COR-L47 (cell line): ENCODE measurements at places on chromosomes 4 and X.

GRCh38 chr4:71004281-71004851 lies 10.9 kb downstream of the DCK start:
- DNase-seq: no peak

GRCh38 chr4:24428850-24429249 lies 155.5 kb downstream of the DHX15 start:
- DNase-seq: no peak

- DNase-seq: no peak
Observed at GRCh38 chr4:13209600-13209999, 274.5 kb downstream of the RAB28 start.

- no peak for DNase-seq
Observed at GRCh38 chr4:156961196-156962057, 10.2 kb downstream of the PDGFC start.

- DNase-seq: no peak
Observed at GRCh38 chr4:52617336-52618020, 41.6 kb downstream of the USP46 start.

DNA sequence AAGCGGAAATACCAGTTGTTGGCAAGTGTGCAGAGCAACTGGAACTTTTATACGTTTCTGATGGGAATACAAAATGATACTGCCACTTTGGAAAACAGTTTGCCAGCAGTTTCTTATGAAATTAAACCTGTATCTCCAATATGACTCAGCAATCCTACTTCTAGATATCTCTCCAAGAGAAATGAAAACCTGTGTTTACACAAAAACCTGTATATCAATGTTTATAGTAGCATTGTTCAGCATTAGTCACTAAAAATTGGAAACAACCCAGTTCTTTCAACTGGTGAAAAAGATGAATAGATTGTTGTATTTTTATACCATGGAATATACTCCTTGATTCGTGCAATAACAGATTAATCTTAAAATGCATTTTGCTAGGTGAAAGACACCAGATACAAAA lies 26.8 kb downstream of the ATP7A start:
- DNase-seq: no peak

GRCh38 chrX:17355976-17356375 lies 19.0 kb upstream of the NHS start:
- no peak for DNase-seq

GRCh38 chr4:159221280-159221679 lies 118.4 kb downstream of the RAPGEF2 start:
- DNase-seq: no peak
